Colonic mucosa (tissue), 4 donors: ENCODE measurements at places on chromosomes 6 and 20. TPM values are rescaled to one million over a fixed set of nuclear protein-coding genes. Genes with fewer than 3 reads are reported as not detected.
A peak's percentile ranks its signal among the peaks of the same experiment; 100 is the strongest.

DNA sequence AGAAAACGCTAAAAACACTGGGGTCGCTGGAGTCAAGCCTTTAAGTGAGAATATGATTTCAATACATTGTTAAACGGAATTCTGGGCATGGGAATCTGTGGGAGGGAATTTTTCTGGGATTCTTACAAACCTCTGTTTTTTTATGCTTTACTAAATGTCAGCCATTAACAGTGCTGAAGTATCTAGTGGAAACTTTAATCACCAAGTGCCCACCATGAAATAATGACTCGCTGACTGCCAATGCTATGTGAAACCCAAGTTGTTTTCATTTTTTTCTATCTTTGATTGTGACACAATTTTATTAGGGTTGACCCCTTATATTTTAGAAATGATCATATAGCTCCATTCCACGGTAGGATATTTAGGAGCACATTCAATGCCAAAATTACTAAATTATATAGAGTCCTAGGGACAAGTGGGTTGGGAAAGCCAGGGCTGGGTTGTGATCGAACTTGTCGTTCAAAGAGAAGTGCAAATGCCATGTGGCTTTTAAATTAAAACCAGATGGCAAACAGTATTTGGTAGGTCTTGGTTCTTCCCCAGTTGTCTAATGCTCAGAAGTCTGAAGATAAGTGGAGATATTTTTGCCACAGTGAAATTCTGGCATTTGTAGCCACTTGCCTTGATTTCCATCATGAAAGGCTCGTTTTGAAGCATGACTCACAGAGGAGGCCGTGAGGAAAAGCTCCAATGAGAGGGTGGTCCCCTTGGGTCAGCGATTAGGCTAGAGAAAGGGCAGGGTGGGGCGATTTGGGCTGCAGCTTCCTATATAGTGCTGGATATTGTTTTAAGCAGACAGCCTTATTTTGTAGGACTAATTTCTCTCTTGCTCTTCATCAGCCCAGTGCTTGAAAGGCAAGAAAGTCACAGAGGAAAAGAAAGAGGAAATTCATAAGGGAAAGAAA is 254.4 kb upstream of the JAG1 start:
- no peak for DNase-seq

DNA sequence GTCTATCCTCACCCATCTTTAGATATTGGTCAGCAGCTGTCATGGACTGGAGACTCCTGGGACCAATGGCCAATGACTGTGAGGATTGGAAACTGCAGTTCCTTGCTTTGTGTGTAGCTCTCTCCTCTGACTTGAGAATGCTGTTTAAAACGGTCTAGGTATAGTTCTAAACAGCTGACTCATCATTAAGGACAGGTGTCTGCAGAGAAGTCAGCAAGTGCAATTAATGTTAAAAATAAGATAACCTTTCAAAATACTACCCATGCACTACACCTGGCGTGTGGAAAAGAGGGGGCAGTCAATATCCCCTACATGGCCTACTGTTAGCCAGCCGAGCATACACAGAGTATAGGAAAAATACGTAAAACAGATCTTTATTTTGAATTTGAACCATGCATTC is 115.4 kb upstream of the TAB2 start:
- no peak for DNase-seq

GRCh38 chr6:79671600-79672266 is 40.6 kb downstream of the SH3BGRL2 start:
- peak; percentile 90 for DNase-seq

DNA sequence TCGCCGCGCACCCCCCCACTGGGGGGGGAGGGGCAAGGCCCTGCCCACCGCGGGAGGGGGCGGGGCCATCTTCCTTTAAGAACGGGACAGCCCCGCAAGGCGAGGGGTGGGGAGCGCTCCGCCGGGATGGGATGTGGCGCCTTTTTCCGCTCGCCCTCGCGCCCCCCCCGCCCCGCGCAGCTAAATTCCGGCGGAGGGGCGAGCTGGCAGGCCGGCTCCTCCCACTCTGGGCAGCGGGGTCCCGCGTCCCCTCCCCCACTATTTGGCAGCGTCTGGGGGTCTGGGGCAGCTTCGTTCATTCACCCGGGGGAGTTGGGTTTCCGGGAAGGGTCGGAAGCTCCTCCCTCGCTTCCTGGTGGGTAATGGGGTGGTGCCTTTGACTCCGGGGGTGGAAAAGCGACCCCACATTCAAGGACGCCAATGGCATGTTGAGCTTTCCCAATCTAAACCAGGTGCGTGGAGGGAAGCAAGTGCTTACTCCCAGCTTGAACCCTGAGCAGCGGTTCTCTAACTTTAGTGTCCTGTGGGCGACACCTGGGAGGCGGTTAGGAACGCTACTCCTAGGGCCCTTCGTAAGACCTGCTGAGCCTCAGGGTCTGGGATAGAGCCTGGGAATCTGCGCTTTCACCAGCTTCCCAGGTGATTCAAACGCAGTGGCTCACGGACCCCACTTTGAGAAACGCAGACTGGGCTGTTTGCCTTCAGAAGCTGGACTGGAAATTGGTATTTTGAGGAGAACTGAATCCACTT is 927 bp downstream of the ASXL1 start:
- DNase-seq = peak; percentile 85

GRCh38 chr6:131937226-131937625 is 13.9 kb downstream of the CCN2 start:
- no peak for DNase-seq

GRCh38 chr6:107315114-107315513 is 144.2 kb downstream of the PDSS2 start:
- DNase-seq = no peak

DNA sequence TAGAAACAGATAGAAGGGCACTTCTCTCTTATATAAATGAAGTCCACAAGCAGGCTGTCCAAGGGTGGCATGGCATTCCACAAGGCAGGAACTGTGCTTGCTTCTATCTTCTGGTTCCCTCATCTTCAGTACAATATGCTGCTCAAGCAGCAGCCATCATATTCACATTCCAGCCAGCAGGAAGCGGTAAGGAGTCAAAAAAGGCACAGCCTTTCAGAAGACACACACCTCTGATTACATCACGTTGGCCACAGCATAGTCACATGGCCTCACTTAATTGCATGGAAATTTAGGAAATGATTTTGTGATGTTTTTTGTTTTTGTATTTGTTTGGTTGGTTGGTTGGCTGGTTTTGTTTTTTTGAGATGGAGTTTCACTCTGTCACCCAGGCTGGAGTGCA is 19.0 kb downstream of the REM1 start:
- no peak for DNase-seq

- DNase-seq = no peak
Measured at GRCh38 chr6:20746024-20746423, 211.8 kb downstream of the CDKAL1 start.

GRCh38 chr6:89501222-89501621 is 68.3 kb downstream of the ANKRD6 start:
- no peak for DNase-seq

- DNase-seq = peak; percentile 78
Measured at GRCh38 chr6:167683028-167683862, 143.5 kb upstream of the AFDN start.

- DNase-seq = no peak
Measured at GRCh38 chr6:70107852-70108629, 194.8 kb downstream of the COL9A1 start.

- no peak for DNase-seq
Measured at GRCh38 chr20:51926670-51927305, 124.5 kb upstream of the SALL4 start.

DNA sequence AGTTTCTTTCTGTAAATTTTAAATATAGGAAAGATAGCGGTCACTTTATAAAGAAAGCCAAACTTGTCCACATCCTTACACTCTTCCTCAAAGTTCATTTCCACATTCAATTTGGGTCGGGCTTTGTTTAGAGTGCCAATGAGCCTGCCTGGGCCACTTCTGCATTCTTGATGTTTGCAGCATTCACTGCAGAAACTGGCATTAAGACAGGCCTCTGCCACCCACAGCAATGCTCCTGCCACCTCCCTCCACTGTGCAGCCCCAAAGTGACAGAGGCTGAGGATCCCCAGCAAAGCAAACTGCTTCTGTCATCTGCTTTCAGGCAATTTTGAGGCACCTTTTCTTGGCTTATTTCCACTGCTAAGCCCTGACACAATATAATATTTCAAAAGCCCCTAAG is 61.2 kb downstream of the TNFAIP3 start:
- DNase-seq = no peak

GRCh38 chr6:2756687-2757224 is 6.0 kb upstream of the MYLK4 start:
- DNase-seq = no peak

- no peak for DNase-seq
Measured at GRCh38 chr6:86715676-86716075, 221.7 kb upstream of the HTR1E start.

DNA sequence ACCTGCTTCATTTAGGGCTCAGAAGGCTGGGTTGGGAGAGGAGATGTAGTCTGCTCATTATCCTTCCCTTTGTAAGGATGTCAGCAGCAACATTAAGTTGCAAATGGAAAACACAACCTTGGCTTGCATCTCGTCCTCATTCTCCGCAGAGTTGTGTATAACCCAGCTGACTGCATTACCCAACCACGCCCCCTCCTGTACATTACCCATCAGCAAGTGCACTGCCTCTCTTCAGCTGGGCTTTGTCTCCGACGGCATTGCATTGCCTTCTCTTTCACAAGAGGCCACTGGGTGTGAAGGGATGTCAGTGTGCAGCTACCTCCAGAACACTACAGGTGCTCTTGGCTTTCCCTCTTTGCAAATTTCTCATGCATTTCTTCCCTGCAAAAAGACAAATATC is 128.7 kb upstream of the TSHZ2 start:
- DNase-seq = no peak

- no peak for DNase-seq
Measured at GRCh38 chr6:123024976-123025375, 28.9 kb downstream of the CLVS2 start.

DNA sequence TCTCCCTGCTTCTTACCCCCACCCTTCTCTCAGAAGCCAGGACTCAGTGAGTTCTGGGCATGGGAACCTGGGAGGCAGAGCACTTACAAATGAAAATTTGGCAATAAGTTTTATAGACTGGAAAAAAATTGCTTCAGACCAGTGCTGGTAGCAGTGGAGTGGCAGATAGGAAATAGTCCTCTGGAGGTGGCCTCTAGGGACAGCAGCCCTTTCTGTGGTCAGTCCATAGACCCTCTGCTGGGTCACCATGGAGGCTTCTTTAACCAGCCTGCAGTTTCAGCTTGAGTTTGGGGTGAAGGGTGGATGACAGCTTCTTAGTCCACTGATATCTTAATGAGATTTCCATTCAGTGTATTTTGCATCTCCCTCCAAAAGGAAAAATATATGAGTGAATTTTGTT is 179.1 kb downstream of the ARID1B start:
- DNase-seq = no peak

- DNase-seq = no peak
Measured at GRCh38 chr20:24629668-24630067, 160.2 kb downstream of the SYNDIG1 start.

GRCh38 chr20:54227241-54227640 is 19.4 kb downstream of the PFDN4 start:
- no peak for DNase-seq

GRCh38 chr6:69816026-69816425 is 19.2 kb upstream of the LMBRD1 start:
- DNase-seq = no peak

DNA sequence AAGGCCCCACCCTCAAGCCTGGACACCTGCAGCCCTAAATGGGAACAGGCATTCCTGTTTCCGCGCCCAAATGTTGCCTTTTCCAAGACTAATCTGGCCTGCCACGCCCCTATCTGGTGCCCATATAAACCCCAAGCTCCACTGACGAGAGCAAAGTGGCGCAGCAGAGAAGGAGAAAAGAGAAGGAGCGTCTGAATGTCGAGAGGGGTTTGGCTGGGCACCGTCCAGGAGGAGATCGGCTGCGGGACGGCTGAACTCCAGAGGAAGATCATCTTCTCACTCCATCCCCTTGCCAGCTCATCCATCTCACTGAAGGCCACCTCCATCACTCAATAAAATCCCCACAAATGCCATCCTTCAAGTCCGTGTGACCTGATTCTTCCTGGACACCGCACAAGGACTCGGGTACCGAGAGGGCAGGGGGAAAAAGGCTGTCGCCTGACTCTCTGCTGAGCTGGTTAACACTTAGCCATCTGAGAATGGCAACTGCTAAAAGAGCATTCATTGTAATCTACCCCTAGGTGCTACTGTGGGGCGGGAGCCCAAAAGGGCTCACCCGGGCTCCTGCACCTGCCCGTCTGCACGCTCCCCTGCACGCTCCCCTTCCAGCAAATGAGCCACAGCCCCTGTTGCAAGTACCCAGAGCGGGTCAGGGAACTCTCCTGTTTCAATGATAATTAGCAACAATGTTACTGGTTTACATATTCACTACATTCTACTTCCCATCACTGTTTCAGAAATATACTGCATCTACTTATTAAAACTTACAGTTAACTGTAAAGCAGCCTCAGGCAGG is 23.5 kb downstream of the TAF4 start:
- no peak for DNase-seq

DNA sequence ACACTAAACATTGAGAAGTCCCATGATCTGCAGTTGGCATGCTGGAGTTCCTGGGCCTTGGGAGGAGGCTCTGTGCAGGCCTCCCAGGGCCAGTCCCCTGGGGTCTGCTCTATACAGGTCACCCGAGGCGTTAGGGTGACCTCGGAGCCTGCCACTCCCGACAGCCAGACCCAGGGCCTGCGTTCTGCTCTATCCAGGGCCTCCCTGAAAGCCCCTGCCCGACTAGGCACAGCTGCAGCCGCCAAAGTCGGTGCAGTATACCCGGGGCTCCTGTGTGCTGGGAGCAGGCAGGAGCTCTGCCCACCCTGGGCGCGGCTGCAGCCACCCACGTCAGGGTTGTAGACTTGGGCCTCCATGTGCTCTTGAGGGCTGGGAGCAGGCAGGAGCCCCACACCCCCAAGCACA is 6.3 kb upstream of the OR14J1 start:
- no peak for DNase-seq

DNA sequence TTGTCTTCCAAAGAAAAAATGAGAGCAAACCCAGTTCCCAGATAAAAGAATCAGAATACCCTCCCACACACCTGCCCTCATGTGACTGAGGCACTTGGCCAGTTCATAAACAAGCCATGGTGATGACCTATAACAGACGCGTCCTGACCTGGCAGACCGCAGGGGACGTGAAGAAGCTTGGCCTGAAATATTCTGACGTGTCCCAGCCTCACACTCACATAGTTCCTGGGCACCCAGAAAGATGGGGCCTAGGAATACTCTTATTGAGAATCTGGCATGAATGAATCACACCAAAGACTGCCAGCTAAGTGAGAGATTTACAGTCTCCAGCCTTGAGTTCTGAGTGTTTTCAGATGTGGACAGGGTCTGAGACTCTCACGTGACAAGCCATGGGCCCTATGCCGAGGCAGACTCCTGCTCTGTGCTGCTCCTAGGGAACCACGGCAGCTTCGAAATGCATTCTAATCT is 17.2 kb upstream of the MAP3K4 start:
- DNase-seq = peak; percentile 55

The C20orf202 gene
- total RNA-seq = not detected

The DCDC2 gene
- 3.3 TPM for total RNA-seq

The OR2H2 gene
- not detected for total RNA-seq

The SPAG4 gene
- total RNA-seq = 5.7 TPM

The GSTA2 gene
- 0.22 TPM for total RNA-seq

The MROH8 gene
- total RNA-seq = 1.3 TPM

The FOXA2 gene
- 27.9 TPM for total RNA-seq

The RIPOR3 gene
- 2.9 TPM for total RNA-seq

The RAET1G gene
- not detected for total RNA-seq

The NKX2-2 gene
- total RNA-seq = 1.6 TPM
